ENCODE measurements at places on chromosomes 1 and 21.

DNA sequence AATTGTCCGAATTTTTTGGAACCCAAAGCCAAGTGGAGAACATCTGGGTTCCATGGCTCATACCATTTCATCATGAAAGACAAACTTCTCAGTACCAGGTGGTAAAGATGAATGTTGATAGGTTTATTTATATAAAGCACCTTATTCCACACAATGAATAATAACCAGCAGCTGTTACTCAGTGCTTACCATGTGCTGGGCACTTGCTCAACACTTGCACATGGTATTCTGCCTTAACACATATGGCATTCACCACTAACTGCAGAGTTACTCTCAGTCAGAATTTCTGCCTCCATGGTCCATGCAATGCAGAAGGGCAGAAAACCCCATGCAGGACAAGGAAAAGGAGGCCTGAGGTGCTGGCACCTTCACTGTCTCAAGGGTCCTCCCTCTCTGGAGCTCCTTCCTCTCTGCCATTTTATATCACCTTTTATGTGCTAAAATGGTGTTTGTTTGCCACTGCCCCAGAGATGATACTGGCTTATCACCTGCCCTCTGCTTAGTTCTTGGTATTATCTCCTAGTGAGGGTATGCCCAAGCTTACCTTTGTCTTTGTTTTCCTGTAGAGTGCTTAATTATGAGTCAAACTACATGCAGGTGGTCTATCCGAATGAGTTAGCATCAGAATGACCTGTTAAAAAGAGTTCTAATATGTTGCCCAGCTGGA lies 76.7 kb upstream of the ZNF326 start:
- no peak for DNase-seq

DNA sequence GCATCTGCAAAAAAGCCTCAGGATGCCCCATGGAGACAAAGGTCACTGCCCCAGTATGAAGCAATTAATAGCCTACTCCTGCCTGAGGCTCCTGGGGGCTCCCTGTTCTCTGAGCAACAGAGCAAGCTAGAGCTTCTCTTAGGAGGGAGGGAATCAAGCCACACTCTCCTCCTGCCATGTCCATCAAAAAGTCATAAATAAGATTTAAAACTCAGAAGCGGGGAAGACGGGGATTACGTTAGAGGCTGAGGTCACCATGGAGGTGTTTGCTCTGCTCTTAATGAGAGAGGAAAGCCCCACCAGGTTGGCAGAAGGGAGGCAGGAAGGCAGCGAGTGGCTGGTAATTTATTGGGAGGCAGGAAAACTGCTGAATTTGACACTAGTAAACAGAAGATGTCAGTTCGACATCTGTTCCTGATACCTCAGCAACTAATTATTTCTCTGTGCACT lies 98.4 kb upstream of the TNR start:
- no peak for DNase-seq

- DNase-seq: no peak
Measured at GRCh38 chr21:26027696-26028095, 142.9 kb downstream of the APP start.

- no peak for DNase-seq
Measured at GRCh38 chr1:172141341-172141881, 279.1 kb upstream of the C1orf105 start.

DNA sequence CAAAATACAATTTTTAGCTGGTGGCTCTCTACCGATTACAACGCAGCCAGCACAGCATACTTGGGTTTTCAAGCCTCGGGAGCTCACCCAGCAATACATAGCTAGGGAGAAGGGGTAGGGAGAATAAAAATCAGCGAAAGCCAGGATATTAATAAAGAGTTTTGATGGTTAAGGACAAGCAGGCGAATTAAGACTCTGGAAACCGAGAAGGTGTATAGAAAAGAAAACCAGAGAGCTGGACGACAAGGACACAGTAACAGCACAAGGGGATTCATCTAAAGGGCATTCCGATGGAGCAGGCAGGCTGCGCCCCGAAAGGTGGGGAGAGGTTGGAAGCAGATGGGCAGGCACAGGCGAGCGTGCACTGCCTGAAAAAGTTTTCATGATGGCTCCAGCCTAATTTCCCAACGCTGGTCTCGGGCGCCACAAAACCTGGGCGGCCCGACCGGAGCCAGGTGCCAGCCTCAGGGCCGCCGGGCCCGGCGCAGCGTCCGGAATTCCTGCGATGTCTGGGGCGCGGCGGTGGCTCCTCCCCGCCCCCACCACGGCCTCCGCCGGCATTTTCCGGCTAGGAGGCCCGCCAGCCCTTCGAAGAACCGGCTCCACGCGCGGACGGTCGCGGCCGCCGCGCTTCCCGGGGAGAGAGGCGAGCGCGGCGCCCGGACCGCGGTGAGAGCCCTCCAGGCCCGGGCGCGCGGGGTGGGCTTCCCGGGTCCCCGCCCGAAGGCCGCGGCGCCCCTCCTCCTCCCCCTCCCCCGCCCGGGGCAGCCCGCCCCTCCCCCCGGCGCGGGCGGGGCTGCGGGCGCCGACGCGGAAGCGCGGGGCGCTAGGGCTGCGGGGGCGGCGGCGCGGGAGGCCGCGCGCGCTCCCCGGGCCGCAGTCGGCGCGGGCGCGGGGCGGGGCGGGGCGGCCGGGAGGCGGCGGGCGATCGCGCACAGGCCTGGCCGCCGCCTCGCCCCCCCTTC lies 774 bp upstream of the DYRK1A start:
- DNase-seq: peak; percentile 47

DNA sequence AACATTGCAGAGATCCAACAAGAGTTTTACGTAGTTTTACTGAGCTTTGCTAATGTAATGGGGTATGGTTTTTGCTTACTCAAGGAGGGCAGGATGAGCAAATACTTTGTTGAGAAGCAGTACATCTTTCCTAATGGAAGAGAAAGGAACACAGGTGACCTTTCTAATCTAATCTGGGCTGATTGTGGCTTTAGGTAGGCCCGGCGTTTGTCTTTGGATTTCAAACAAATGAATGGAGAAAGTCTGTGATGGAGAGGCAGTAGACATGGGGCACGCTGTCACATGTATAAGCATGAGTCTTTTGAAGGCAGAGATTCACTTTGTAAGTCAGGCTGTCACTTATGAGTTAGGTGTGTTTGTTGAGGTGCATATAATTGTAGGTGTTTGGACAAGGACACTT lies 1.7 kb downstream of the PLEKHM2 start:
- DNase-seq: no peak

DNA sequence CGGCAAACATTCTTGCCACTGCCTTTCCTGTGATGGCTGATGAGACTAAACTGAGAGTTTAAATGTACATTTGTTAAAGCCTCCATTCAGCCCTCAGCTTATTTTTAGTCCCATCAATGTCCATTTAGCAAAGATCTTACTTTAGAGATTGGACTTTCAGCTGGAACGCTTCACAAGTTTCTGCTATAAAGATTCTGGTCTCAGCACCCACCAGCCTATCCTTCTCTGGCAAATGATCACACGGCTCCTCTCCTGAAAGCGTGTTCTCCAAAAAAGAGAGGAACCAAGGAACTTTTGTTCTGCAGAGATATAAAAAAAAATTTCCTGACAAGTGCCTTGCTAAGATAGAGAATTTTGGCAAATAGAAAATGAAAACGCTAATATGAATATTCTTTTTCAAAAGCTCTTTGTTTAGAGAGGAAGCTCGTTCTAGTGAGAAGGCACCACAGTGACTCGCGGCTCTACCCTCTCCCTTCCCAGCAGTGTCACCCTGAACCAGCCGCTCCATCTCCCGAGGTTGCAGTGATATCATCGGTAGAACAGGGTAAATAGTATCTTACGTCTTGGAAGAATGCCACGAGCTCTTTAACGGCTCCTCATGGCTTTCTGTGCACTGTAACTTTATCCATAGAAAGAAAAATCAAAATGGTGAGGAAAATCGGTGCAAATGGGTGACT lies 200.2 kb downstream of the APP start:
- DNase-seq: no peak

DNA sequence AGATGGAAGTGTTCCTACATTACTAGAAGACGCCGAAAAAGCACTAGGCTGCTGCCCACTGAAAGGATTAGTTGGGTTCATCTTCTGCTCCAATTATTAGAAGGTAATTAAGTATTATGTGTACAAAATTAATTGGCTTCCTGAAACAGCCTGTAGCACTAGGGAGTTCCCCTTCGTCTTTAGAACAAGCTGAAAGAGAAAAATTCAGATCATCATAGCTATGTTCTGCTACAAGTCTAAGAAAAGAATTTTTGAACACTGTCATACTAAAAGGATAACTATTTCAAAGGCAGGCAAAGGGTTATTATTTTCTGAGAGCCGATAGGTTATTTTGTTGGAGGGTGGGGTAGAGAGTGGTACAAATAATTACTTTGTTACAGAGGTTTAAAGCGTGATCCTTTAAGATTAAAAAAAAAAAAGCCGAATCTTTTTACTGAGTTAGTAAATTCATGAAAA lies at the start of gene MCM3AP:
TSS of gene MCM3AP (minus strand) at position 406 of the 456 bp plus-strand sequence. CDS start at position 81, 325 bp downstream.
- no peak for DNase-seq

GRCh38 chr21:33360281-33360680 lies 35.5 kb downstream of the IFNAR1 start:
- no peak for DNase-seq

- no peak for DNase-seq
Measured at GRCh38 chr1:218591966-218592365, 246.8 kb downstream of the TGFB2 start.

GRCh38 chr1:177209357-177209756 lies 38.6 kb downstream of the BRINP2 start:
- DNase-seq: no peak
